Activated CD4-positive, CD25-positive, alpha-beta regulatory T cell treated with anti-CD3 and anti-CD28 coated beads, Interleukin-2, amount 50 U/mL, for 24 hours (primary cell): ENCODE measurements at places on chromosomes 3 and 15.

GRCh38 chr15:39226169-39226937 lies 354.5 kb upstream of the THBS1 start:
- no peak for ATAC-seq

GRCh38 chr3:73637042-73637441 lies 12.3 kb upstream of the PDZRN3 start:
- ATAC-seq, result no peak

GRCh38 chr15:89333011-89333860 lies 1.4 kb downstream of the POLG start:
- ATAC-seq, result no peak

GRCh38 chr3:161695811-161696210 lies 199.2 kb downstream of the OTOL1 start:
- ATAC-seq, result no peak

- ATAC-seq, result no peak
Observed at GRCh38 chr15:36363335-36363734, 216.1 kb upstream of the CDIN1 start.

GRCh38 chr3:43153216-43154083 lies 47.6 kb upstream of the POMGNT2 start:
- no peak for ATAC-seq

- ATAC-seq, result no peak
Observed at GRCh38 chr3:55692957-55693558, 206.0 kb upstream of the WNT5A start.

- ATAC-seq, result no peak
Observed at GRCh38 chr3:123883111-123883510, 1.0 kb downstream of the MYLK start.
